Peyer's patch (tissue), 4 donors: ENCODE measurements at places on chromosomes 2 and 18.

DNA sequence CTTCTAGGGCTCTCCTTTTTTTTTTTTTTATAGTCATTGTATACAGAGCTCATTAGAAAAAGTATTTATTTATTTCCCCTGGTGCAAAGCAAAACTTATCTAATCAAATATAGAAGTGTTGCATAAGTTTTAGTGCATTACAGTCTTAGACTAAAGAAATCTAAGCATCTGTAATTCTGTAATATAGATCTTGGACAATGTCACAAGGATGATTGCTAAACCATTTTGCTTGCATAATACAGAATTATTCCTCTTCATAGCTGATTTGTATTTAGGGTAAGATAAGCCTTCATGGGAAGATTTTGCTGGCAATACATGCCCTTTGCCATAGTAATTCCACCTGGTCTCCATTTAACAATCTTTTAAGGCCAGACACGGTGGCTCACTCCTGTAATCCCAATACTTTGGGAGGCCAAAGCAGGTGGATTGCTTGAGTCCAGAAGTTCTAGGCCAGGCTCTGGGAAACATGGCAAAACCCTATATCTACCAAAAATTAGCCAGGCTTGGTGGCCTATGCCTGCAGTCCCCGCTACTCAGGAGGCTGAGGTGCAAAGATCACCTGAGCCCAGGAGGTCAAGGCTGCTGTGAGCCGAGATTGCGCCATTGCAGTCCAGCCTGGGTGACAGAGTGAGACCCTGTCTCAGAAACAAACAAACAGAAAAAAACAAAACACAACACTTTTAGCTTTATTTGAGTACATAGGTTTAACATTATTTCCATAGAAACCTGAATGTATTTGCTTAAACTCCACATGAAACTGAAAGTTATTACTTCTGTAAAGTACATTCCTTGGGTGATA, 2.2 kb upstream of the ACADL start:
- no peak for DNase-seq

GRCh38 chr18:4204438-4204720, 250.7 kb downstream of the DLGAP1 start:
- DNase-seq = no peak

DNA sequence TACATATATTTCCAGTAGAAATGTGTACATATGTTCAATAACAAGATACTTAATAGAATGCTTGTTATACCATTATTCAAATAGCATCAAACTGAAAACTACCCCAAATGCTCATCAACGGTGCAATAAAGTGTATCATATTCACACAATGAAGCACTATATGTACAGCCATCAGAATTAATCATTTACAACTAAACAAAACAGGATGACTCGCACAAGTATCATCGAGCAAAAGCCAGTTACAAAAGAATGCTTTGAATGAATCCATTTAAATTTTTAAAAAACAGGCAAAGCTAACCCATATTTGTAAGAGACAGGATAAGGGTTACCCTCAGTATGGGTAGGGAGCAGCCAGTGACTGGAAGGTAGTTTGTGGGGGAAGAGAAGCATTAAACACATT, 132.8 kb upstream of the PDE1A start:
- DNase-seq = no peak

DNA sequence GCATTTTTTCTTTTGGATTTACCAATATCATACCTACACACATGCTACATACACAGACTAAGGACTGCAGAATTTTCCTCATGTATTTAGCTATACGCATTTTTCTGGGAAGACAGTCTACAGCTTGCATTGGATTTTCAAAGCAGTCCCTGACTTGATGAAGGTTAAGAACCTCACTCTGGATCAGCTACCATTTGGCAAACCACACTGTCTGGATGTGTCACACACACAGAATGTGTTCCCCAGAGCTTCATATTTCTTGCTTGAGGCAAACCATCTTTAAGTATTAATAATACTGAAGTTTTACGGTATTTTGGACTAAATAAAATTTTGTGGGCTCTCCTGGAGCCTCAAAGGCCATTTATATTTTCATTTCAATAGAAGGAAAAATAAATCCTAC, 102.3 kb downstream of the TCF4 start:
- no peak for DNase-seq

DNA sequence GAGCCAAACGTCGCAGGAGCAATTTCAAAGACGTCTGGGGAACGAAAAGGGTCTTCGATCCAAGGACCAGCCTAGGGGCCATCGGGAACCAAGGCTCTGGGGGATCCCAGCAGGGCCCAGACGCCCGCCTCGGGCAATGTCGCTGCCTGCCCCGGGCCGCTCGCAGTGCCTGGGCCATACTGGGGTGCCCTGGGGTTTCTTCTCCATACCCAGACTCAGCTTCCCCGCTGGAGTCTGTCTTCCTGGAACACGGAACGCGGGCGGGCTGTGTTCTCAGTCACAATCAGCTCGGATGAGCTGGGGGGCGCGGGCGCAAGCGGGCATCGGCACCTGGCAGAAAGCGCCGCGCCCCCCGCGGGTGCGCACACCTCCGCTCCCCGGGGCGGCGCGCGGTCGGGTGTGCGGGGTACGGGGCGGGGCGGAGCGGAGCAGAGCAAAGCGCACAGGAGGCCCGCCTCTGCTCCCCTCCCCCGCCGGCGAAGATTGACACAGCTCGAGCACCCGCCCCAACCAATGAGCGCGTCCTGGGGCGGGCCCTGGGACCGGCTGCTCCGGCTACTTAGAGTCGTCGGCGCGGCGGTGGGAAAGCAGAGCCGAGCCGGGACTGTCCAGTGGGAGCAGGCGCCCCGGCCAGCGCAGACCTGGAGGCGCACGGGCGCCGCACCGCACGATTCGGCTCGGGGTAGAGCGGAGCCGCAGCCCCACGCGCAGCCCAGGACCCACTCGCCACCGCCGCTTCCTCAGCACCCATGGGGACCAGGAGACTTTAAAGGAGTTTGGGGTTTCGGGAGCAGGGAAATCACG, at the start of gene LRATD1:
TSS of gene LRATD1 (plus strand) at position 585 of the 804 bp plus-strand sequence. CDS start 1,263 bp downstream, outside the sequence.
- peak; percentile 94 for DNase-seq

GRCh38 chr18:78786776-78787175, 192.8 kb upstream of the SALL3 start:
- DNase-seq = no peak

DNA sequence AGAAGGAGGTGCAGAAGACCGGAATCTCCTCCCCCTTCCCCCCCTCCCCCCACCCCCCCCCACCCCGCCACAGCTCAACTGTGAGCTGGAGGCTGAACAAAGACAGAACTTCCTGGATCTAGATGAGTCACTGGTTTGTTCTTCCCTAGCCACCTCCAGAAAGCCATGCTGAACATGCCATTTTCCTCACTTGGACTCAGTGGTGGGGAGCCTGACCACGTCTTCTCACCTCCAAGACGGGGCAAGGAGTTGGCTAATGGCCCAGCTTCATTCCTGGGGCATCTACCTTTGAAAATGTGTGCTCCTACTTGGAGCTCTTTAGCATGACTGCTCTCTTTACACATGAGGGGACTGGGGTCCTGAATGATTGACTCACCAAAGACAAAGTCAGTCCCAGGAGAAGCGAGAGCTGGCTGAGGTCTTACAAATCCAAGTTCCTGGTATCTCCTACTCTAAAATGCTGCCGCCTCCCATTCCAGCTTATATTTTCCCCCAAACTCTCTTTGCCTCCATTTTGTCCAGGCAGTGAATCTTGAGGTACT, 22.6 kb upstream of the FZD5 start:
- no peak for DNase-seq

DNA sequence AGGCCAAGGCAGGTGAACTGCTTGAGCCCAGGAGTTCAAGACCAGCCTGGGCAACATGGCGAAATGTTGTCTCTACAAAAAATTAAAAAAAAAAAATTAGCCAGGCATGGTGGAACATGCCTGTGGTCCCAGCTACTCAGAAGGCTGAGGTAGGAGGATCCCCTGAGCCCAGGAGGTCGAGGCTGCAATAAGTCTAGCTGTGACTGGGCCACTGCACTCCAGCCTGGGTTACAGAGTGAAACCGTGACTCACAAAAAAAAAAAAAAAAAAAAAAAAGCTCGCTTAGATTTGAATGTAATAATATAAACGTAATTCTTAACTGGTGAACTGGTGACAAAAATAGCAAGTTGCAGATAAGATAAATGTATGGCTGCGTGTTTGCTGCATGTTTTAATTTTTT, 56.5 kb downstream of the TFCP2L1 start:
- DNase-seq = no peak

DNA sequence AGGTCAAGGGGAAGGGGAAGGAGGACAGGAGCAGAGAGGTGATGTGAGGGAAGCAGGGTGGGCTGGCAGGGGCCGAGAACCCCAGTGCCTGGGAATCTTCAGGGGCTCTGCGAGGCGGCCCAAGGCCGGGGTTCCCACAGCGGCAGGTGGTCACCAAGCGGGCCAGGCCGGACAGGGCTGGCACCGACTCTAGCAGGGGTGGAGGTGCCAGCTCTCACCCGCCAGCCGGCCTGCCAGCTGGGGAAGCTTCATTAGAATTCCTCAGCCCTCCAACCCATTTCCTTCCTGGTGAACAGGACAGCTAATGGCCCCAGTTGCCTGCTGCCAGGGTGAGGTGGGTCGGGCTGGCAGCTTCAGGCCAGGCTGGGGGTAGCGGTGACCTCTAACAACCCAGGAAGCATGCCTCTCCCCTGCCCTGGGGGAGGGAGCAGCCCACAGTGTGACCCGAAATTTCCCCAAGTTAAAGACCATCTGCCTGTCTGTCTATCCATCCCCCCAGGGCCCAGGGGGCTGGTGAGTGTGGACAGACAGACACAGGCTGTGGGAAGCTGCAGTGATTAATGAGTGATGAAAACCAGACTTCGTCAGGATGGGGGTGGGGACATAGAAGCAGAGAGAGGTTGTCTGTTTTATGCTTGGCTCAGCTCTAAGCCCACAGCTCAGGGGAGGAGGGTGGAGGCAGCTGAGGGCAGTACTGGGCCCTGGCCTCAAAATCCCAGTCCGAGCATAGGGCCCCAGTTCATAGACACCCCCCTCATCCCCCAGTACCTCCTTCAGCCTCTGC, 144.1 kb downstream of the ZFP36L2 start:
- no peak for DNase-seq

GRCh38 chr2:72813841-72814240, 12.0 kb downstream of the EXOC6B start:
- DNase-seq = no peak

DNA sequence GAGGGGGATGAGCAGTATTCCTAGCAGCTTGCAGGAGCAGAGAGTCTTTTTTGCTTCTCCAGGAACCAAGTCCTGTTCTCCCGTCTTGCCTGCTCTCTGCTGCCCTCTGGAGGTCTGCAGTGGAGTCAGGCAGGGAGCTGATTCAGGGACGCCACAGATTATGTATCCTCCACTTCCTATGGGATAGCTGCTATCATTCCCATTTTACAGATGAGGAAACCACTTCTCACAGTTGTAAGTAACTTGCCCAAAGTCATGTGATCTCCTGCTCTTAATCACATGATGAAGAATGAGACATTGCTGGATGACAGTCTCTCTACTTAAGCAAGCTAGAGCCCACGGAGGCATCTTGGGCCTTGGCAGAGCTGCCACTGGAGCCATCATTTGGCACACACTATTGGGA, 8.3 kb downstream of the SLC4A5 start:
- peak; percentile 74 for DNase-seq

DNA sequence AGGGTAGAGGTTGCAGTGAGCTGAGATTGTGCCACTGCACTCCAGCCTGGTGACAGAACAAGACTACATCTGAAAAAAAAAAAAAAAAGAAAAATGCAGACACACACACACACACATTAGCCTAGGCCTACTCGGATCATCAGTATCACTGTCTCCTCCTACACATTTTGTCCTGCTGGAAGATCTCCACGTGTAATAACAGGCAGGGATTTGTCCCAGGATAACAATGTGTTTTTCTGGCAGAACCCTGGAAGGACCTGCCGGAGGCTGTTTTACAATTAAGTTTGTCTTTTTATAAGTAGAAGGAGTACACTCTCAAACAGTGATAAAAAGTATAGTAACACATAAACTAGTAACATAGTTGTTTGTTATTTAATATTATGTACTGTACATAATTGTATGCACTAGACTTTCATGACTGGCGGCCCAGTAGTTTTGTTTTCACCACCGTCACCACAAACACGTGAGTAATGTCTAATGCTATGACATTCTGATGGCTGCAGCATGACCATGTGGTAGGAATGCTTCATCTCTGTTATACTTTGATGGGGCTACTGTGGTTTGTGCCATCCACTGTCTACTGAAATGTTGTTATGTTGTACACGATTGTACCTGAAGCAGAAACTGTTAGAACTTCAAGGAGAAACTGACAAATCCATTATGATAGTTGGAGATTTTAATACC, 130.6 kb downstream of the ATP9B start:
- no peak for DNase-seq

DNA sequence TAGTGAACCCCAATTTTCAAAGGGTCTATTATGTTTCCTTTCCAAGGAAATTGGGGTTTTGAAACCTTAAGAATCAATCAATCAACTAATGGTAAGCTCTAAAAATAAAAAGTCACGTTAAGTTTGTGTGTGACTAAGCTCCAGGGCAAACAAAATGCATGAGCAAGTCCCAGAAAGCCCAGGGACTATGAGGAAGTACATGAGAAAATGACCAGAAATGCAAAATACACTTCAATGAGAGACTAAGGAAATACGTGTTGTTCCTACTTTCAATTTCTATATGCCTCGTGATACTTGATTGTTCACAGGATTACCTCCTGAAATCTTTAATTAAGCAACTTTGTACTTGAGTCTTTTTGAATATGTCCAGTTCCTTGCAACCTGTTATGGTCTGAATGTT, 684.4 kb upstream of the SYT4 start:
- no peak for DNase-seq

GRCh38 chr2:60964651-60965498, 52.6 kb upstream of the PEX13 start:
- DNase-seq = no peak

DNA sequence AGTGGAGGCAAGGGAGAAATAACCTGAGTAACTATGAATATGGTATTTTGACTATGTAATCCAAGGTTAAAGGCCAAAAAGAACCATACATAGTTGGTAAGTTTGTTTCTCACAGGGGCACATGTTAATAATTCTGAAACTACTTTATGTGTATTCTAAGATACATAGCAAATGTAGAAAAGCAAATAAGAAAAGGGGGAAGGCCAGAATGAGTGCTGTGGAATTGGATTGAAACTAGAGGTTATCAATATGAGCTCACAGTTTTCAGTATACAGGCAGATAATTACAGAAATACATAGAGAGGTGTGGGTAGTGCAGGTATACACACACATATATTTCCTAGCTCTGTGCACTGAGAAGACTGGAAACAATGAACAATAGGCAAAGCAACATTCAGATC, 13.7 kb downstream of the INO80C start:
- no peak for DNase-seq

DNA sequence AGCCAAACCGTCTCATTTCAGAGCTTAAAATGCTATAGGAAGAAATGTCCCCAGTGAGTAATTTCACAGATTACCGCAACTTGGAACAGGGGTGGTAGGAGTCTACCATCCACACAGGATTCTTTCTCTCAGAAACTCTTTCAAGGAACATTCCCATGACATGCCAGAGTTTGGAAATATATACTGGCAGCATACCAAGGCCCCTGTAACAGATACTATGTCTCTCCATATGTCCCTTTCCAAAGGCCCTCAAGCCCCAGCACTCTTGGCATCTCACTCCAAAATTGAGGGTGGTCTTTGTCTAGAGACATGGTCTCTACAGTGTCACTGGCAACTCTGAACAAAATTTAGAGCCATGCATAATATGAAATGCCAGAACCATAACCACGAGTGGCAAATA, 11.0 kb downstream of the FIGLA start:
- DNase-seq = no peak
